A172 (cell line): ENCODE measurements at places on chromosomes 5 and 9. TPM values are rescaled to one million over a fixed set of nuclear protein-coding genes. Genes with fewer than 3 reads are reported as not detected.

DNA sequence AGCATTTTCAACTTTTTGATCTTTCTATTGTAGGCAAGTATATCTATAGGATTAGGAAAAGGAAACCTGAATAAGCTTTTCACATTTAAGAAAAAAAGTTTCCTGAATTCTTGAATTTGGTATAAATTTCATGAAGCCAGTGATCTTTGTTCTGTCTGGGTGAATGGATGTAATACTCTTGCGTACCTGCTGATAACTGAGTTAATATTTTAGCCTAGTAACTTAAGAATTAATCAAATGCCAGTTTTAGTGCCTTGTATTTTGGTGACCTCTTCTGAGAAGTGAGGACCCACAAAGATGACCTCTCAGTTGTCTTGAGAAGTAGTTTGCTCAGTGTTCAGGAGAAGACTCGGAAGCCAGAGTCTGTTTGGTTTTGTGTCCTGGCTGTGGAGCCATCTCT is 77.9 kb downstream of the UHRF2 start:
- DNase-seq: no peak

GRCh38 chr9:31582561-31582960 is 801.9 kb upstream of the ACO1 start:
- DNase-seq: no peak

- peak; percentile 83 for DNase-seq
Measured at GRCh38 chr9:98971168-98971914, 27.6 kb downstream of the COL15A1 start.

The PCDHGB7 gene
- 14.6 and 15.0 TPM in 2 replicates for total RNA-seq

GRCh38 chr9:1276474-1276873 is 226.3 kb downstream of the DMRT2 start:
- no peak for DNase-seq

GRCh38 chr5:1801967-1802295 is 724 bp downstream of the NDUFS6 start:
- peak; percentile 30 for DNase-seq

DNA sequence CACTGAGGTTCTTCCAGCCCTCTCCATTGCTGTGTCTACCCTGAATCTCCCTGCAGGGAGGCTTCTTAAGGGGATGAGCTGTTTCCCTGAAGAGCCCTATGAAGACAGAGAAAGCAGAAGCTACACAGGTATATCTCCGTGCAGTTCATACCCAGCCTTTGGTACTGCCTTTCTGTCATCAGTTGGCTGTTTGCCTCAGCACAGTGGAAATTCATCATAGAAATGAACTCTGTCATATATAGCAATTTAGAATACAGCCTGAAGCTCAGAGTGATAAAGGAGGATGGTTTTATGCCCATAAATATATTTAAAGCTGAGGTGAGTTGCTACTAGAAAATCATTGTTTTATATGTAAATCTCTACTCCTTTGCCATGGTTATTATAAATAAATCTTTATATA is 42.6 kb upstream of the KCNN2 start:
- no peak for DNase-seq

DNA sequence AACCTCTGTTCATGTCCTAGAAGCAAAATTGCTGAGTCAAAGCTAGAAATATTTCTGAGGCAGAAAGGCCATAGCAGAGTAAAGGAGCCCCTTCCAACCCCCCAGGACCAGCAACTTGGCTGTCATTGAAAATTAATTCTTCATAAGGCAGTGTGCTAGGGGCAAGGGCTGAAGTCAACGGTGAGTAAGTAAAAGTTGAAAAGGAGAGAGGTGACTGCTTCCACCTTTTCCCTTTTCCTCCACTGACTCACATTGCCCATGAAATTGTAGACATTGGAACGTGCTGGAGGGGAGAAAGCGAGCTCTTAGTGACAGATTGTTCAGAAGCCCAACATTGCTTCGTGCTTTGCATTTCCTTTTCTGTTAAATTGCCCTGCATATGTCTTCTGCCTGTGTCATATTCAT is 19.1 kb downstream of the GLRA1 start:
- peak; percentile 50 for DNase-seq

The DDX4 gene
- total RNA-seq: not detected in 2 replicates

GRCh38 chr5:78538240-78538850 is 110.2 kb downstream of the LHFPL2 start:
- no peak for DNase-seq

The MARVELD2 gene
- not detected in 2 replicates for total RNA-seq

DNA sequence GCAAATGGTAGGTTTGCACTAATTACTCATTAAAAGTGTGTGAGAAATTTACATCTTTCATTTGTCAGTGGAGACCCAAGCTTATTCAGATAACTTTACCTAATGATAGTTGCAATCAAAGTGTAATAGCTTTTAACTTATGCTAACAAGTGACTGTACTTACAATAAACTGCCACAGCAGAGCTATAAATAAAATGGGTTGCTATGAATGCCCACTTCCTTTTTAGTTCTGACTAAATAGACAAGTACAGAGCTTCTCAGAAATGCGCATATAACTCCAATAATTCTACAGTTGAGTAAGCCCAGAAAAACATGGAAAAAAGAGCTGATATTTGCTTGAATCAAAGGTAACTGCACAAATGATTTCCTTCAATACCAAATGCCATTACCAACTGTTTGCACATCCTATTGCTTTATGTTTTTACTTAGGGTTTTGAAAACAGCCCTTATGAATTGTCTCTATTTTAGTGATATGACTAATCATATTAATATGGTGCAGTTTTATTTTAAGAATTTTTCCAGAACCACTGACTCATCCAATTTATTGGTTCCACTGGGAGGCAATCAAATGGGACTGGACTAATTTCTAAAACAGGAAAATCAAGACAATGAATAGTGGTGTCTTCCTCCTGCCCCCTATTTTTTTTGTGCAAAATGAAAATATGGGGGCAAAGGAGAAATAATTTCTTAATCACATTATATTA is 84.1 kb downstream of the PPP2R2B start:
- DNase-seq: peak; percentile 43

The FGD3 gene
- total RNA-seq: 0.10 and 0.12 TPM in 2 replicates
